H4 (cell line): ENCODE measurements at places on chromosomes 11 and 22. TPM values are rescaled to one million over a fixed set of nuclear protein-coding genes. Genes with fewer than 3 reads are reported as not detected.

DNA sequence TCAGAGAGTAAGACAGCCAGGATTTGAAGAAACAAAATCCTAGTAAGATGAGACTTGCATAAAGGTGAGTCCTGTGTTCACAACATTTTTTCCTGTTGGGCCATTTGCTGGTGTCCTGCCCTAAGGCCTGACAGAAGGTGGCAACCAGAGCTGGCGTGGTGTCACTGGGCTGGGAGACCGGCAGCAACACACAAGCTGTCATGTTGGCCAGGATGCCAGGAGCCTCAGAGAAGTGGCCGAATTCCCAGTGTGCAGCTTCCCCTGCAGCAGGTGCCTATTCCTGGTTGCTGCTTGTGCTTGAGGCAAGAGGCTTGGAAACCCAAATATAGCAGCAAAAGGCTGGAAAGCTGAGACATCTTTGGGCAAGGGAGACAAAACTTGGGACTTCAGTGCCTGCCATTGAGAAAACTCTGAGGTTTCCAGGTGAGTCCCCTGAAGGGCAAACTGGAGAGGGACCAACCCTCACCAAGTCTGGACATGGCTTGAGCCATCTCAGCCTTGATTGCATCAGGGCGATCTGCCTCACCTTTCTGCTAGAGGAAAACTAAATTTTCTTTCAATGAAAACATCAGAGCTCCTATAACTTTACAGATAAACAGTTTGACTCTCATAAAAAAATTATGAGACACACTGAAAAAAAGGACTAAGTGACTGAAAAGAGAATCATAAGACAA is 25.9 kb downstream of the ALG12 start:
- DNase-seq, result no peak

- DNase-seq, result peak; percentile 74
These were observed at the start of gene UBASH3B for GRCh38 chr11:122655527-122656072. UBASH3B (plus strand) TSS chr11:122655722; CDS start chr11:122656050, 328 bp downstream.

GRCh38 chr22:26380072-26380830 is 48.8 kb upstream of the ASPHD2 start:
- DNase-seq, result no peak

- DNase-seq, result no peak
These were observed 86.4 kb downstream of the CELSR1 start for GRCh38 chr22:46450931-46451561.

Gene NPAS4
- not detected in 2 replicates for total RNA-seq

Gene TSKU
- total RNA-seq, result 64.5 and 67.1 TPM in 2 replicates
